Stimulated activated CD4-positive, alpha-beta T cell treated with anti-CD3 and anti-CD28 coated beads, Interleukin-4, amount 100 ng/mL, for 1 hour (primary cell): ENCODE measurements at places on chromosomes 3 and 15.

- no peak for DNase-seq
Observed at GRCh38 chr3:79516795-79517194, 251.0 kb downstream of the ROBO1 start.

DNA sequence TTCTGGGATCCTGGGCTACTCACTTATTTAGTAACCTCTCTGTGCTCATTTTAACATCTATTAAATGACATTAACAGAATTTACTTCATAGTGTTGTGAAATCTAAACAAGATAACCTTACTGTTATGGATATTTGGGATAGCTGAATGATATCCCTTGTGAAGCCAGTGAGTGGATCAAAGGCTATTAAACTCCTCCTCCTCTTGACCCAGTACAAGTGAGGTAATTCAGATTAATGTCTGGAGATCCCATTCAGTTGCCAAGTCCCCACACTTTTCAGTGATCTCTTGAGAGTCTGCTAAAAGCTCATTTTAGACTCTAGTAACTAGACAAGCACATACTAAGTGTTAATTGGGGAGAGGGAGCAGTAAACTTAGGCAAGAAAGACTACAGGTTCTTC lies 2.5 kb upstream of the ANKRD28 start:
- no peak for DNase-seq

DNA sequence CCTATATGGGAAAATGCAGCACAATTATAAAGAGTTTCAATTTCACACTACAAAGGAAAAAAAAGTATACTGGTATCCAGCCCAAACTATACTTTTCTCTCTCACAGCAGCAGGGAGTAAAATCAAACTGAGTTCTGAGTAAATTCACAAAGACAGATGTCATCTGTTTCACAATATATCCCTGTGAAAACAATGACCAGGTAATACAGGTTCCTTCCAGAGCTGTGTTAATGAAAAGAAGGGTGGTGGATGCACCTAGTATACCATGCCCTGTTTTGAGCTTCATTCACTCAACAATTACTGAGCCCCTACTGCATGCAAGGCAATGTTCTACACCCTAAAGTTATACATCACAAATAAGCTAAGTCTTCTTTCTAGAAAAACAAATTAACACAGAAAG lies 108.5 kb downstream of the TJP1 start:
- DNase-seq = no peak

DNA sequence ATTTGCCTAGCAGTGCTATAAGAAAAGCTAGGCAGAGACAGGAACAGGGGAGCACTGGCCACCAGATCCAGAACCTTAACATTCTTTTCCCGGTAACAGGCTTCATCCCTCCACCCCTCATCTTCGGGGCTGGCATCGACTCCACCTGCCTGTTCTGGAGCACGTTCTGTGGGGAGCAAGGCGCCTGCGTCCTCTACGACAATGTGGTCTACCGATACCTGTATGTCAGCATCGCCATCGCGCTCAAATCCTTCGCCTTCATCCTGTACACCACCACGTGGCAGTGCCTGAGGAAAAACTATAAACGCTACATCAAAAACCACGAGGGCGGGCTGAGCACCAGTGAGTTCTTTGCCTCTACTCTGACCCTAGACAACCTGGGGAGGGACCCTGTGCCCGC lies 231.0 kb upstream of the ST8SIA2 start:
- DNase-seq = no peak
